ENCODE measurements at places on chromosomes 1 and 21.

- DNase-seq: no peak
Measured at GRCh38 chr1:240790856-240791255, 178.9 kb upstream of the GREM2 start.

GRCh38 chr1:88800382-88801051 lies 90.8 kb downstream of the GTF2B start:
- no peak for DNase-seq

- DNase-seq: no peak
Measured at GRCh38 chr1:182348961-182349747, 42.4 kb downstream of the GLUL start.

DNA sequence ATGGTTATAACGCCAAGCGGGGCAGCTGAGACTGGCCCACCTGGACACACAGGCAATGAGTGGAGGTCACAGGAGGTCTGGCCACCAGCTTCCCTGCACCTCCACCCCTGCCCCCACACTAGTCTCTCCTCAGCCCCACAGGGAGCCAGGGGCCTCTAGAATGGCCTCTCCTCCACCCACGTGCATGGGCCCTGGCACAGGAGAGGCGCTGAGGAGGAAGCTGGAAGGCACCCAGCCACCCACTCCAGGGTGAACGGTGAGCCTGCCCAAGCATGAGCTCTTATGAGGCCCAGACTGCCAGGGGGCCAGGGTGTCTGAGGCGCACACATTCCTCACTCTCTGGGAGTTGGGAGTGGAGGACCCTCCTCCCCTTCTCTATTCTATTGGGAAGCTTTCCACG lies 22.2 kb downstream of the LRP8 start:
- DNase-seq: peak; percentile 49

DNA sequence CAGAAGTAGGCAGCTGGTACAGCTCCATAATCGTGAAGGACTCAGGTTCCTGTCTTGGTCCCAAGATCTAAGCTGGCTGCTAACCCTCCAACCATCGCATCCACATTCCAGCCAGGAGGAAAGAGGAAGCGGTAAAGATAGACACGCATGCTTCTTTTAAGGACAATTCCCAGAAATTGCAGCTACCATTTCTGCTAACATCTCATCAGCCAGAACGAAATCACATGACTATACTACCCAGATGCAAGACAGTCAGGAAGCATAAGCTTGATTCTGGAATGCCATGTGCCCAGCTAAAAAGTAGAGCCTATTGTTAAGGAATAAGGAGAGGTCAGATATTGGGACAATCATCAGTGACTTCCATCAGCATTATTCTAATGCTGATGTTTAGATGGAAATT lies 110.4 kb downstream of the EPHB2 start:
- DNase-seq: no peak

DNA sequence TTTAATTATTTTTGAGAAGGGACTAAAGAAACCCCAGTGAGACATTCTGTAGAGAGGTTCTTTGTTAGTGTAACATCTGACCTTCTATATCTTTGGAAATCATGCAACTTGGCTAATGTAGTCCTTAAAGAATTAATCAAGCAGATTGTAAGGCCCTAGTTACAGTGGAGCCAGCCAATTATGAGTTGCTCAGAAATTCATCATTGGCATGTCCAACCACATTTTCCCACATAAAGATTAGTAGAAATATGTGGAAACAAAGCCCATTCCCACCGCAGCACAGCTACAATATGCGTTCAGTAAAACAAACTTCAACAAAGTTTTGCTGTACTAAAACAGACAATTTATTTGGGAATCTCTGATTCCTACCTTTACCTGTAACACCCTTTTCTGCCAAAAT lies 27.8 kb downstream of the WNT2B start:
- no peak for DNase-seq
